ENCODE measurements at places on chromosomes 11 and 22. TPM values are rescaled to one million over a fixed set of nuclear protein-coding genes. Genes with fewer than 3 reads are reported as not detected.

Gene NEFH
- total RNA-seq = 3.7 TPM

Gene SOX6
- 0.62 TPM for total RNA-seq

DNA sequence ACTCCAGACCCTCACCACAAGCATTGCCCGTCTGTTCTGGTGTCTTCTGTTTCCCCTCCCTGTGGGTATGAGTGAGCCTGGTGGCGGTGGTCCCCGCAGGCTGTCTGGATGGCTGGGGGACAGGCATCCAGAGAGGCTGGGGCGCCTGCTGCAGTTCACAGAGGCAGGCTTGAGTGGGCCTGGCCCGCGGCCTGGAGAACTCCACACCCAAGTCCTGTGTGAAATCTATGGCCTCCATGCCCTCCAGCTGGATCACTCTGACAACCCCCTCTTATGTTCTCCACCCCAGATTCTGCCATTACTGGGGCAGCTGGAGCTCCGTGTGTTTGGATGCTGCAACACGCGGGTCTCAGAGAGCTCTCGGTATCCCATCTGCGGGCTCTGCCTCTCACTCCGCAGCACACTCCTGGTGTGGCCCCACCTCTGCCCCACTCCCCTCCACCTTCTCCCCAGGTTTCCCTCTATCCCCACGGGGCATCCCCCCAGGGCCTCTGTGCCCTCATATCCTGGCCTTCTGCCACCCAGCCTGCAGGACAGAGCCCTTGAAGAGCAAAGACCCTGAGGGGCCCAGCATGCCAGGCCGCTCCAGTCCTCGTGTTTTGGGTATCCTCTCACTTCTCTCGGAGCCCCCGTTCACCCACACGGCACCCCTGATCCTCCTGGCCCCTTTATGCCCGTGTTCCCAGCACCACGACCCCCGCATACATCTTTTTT is 31.3 kb downstream of the LRRC74B start:
- DNase-seq = no peak

Gene TPBGL
- 0.60 TPM for total RNA-seq
